NCI-H2081 treated with DMSO at 0.1 percent for 48 hours (cell line): ENCODE measurements at places on chromosomes 2 and 18.

DNA sequence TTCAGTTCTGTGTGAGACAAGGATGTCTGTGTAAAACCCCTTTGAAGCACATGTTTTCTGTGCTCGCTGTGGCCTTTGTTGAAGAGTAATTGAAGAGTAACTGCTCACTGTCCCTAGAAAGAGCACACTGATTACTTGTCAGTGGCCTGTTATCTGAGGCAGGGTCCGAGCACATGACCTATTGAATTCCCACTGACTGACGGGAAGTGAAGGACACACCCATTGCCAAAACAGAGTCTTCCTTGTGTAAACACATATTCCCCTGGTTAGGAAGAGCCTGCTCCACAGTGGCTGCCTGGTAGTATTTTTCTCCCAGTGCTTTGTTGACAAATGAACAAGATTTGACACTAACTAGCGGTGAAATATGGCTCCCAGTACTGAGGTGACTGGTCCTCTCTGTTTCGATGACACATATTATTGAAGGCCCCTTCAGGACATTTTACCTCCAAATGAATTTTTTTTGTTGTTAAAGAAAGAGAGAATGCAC lies 148.5 kb upstream of the GYPC start:
- no peak for DNase-seq

- no peak for DNase-seq
Measured at GRCh38 chr2:227377467-227378351, 1.4 kb downstream of the TM4SF20 start.

GRCh38 chr2:75602724-75603342 lies 42.1 kb upstream of the EVA1A start:
- DNase-seq, result no peak

GRCh38 chr2:102233132-102233884 lies 46.5 kb downstream of the IL1RL2 start:
- DNase-seq, result no peak

- DNase-seq, result no peak
Measured at GRCh38 chr2:20416723-20417122, 30.2 kb upstream of the RHOB start.

DNA sequence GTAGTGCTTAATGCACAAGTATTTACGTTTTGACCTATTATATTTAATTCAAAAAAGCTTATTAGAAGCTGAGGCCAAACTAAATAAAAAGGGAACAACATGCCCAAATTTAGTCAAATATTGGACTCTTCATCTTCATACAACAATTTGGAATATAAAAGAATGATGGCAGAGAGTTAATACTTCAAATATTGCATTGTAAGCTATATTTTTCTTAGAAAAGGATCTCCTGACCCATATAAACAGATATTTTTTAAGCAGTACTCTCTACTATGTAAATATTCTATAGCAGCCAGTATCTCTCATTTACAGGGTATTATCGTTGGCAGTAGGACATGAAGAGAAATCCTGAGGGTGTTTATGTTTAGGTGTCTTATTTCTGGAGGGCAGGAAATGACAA lies 531.2 kb downstream of the NYAP2 start:
- DNase-seq, result no peak

DNA sequence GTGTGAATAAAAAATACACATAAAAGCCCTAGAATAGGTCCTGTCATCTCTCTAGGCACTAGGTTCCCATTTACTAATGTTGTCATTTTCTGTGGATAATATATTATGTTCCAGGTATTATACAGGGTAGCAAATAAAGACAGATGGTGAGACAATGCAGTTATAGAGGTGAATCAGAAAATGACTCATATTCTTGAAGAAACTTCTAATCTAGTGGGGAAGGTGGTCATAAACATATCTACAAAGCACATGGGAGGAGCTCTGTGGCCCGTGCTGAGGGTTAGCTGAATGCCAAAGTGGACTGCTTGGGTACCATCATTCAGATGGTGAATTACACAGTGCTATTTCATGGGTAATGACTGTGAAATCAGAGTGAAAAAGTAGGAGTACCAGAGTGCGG lies 700.9 kb downstream of the ERBB4 start:
- DNase-seq, result no peak

GRCh38 chr2:182767578-182767977 lies 51.5 kb downstream of the DNAJC10 start:
- DNase-seq, result no peak

DNA sequence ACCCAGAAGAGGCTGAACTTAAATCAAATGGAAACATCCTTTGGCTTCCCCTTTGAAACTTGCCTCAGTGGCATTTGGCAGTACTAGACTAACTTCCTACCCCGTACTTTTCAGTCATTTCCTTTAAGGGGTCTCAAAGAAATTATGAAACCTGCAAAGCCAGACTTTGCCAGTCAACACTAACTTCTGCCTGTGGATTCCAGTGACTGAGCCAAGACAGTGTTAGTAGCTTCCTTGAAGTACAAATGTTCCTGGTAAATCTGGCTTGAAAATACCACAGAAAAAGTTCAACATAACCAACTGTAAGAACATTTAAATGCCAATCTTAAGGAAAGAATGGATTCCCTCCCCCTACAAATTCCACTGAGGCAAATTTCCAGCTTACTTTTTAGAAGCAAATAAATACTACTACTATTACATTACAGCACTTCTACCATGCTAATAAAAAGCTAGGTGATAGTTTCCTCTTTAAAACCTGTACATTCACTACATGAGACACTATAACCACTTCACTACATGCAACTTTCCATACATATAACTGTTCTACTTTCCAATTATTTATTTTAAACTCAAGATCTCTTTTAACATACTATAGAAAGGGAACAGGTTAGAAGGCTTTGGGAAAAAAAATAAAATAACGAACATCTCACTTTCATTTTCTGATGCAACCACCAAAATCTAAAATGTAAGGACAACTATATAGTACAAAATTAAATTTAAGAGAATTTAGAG lies 2.4 kb downstream of the PELI1 start:
- no peak for DNase-seq

DNA sequence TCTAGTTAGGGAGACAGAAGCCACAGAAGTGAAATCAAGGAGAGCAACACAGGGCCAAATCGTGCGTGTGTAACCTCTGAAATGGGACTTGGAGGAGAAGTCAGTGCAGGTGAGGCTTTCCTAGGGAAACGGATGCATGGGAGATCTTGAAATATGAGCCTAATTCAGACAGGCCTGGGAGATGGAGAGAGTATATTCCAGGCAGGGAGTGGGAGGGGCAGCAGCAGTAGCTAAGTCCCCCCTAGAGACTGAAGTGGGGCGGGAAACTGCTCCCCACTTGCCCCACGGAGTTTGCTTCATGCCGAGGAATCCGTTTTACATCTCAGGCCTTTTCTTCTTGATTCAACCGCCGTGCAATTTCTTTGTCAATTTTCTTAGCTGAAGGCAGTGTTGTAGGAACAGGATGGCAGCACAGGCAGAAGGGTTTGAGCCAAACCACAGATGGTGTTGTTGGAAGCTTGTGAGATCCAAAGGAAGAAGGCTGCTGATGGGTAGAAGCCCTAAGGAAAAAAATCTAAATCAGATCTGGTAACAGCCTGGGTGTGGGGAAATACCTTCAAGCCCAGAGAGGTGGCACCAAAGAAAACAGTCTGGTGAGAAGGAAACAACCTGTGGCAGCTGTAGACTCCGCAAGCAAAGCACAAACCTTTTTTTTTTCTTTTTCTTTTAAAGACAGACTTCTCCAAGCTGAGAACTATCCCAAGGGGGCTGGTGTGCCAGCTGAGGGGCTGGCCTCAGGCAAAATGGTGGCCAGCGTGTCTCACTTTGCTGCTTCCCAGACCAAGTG lies 40.2 kb downstream of the EPAS1 start:
- DNase-seq, result no peak

DNA sequence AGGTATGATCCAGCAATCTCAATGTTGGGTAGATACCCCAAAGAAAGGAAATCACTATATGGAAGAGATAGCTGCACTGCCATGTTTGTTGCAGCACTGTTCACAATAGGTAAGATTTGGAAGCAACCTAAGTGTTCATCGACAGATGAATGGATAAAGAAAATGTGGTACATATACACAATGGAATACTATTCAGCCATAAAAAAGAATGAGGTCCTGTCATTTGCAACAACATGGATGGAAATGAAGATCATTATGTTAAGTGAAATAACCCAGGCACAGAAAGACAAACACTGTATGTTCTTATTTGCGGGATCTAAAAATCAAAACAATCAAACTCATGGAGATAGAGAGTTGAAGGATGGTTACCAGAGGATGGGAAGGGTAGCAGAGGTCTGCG lies 372.4 kb upstream of the SPRED2 start:
- no peak for DNase-seq

GRCh38 chr2:30505500-30506180 lies 58.6 kb downstream of the LCLAT1 start:
- DNase-seq, result no peak

DNA sequence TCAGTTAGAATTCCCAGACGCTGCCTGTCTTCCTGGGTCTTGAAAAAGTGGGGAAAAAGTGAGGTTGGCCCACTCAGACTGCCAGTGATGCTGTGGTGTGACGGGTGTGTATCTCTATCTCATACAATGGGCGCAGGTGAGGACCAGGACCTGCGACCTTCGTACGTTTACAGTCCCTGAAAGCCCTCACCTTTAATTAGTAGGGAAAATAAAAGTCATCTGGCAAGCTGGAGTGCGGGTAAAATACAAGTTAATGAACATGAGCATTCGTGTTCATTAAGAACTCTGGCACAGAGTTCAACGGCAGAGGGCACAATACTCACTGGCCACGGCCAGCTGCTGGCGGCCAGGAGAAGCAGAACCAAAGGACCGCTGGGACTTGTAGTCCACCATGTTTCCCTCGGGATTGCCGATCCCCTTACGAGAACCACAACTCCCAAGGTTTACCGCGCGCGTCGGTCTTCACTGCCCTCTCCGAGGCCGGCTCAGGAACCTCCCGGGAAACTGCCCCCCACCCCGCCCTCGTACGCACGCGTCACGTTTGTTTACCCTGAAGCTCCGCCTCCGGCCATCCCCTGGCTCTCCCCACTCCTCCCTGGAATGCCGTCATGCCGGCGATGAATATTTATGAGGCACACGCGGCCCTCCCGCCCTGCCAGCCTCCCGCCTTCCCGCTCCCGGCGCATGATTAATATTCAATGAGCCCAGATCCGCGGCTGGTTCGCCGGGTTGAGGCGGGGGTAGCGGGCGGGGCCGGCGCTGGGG lies 488 bp upstream of the PHLPP1 start:
- DNase-seq, result peak; percentile 96
